ENCODE measurements at places on chromosomes 4 and X.

DNA sequence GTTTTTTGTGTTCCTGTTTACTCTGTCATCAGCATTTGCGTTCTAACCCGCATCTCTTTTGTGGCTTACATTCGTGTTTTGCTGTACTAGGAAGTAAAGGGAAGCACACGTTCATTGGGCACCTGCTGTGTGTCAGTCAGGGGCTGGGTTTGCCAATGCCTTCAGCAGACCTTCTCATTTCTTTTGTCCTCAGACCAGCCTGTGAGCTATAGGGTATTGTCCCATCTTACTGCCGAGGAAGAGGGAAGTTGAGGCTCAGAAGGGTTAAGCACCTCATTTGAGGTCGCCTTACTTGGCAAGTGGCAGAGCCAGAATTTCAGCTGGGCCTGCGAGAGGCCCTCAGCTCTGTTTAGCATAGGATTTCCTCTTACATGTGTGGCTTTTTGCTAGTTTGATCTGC is 8.7 kb downstream of the TBC1D14 start:
- peak; percentile 33 for DNase-seq

DNA sequence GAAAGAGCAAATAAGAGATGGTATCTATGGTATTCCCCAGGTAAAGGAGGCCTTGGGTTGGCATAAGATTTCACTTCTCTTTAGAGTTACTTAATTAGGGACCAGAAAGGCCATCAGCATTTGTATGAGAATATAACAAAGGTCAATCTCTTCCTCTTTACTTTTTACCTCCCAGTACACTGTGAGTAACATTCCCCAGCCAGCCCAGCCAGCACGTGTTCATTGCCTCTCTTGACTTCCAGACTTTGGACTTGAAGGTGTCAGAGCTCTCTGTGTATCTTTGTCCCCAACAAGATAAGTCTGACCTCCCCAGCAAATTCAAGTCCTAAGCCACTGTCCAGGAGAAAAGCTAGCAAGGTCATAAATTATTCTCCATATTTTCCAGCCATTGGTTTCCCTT is 110.5 kb downstream of the AR start:
- DNase-seq = no peak

DNA sequence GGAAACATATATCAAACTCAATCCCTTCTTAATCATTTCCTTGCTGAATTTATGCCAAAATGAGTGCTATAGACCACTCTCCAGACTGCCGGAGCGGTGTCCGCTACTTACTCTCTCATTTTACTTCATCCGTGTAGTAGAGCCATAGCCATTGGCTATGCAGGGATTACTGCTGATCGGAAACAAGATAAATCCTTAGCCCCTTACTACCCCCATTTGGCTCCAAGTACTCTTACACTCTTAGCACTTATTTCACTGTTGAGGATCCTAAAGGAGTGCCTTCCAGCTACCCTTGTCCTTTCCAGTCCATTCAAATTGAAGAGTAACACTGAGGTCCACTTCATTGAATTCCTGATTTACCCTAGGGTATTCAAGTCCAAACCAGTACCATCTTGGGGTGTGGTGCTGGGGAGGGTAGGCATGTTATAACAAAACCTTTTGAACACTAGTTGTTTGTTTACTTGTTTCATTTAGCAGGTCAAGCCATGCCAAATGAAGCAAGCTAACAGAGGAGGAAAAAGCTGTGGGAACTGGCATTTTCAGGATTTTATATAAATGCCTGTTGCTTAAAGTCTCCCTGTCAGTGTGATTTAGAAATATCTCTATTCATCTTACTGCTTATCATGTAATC is 715.1 kb downstream of the FSTL5 start:
- no peak for DNase-seq

- no peak for DNase-seq
Measured at GRCh38 chr4:66048861-66049260, 378.6 kb upstream of the EPHA5 start.
